ENCODE measurements at places on chromosomes 1 and 21.

DNA sequence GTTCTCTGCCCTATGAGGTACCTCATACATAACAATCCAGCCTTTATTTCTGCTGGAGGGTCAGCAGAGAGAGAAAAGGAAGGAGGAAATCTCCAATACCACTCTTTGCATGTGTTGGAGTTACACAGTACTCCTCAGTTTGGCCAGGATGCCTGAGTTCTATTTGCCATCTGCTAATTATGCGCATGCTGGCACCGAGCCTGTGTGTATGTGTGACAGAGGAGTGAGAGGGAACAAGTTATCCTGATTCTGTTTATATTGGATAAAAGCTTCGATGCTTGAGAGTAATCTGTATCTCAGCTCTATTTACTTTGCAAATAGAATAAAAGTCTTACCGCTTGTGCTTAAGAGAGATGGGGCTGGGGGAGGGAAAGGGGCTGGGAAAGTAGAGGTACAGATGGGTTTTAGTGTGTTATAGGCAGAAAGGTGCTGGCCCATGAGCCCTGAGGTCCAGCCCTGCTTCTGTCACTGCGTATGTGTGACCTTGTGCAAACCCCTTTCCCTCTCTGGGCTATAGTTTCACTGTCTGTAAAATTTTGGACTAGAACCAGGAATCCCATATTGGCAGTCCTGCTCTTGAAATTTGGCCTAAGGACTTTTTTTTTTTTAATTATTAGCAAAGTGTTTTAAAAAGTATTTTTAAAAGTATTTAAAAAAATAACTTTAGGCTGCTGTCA, 54.5 kb upstream of the PLXNA2 start:
- no peak for DNase-seq

DNA sequence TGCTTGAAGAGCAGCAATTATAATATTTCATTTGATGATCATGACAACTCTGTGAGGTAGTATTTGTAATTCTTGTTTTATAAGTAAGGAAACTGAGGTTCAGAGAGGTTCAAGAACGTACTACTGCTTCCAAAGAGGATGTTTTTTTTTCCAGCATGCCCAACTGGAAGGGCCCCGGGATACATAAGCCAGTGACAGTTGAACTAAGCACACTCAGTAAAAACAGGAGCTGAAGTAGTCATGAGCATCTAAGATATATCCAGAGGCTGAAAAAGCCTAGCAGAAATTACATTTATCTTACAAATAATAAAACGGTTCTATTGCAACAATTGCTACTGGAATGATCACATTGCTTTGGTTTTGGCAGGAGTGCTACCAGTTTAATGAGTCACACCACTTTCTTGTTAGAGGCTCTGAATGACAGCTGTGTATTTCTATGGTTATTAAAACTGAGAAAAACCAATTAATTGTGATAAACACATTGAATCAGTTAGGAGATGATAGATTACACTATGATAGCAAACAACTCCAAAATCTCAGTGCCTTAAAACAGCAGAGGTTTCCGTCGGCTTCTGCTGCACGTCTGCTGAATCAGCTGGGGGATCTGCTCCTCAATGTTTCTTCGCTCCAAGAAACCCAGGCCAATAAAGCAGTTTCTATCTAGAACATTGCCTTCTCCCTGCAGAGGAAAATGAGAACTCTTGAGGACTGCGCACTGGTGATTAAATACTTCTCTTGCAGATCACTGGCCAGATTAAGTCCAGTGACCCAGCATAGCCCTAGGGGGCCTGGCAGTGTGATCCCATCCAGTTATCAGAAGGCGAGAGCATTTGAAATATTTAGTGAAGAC, 522.7 kb downstream of the PLPP3 start:
- no peak for DNase-seq

DNA sequence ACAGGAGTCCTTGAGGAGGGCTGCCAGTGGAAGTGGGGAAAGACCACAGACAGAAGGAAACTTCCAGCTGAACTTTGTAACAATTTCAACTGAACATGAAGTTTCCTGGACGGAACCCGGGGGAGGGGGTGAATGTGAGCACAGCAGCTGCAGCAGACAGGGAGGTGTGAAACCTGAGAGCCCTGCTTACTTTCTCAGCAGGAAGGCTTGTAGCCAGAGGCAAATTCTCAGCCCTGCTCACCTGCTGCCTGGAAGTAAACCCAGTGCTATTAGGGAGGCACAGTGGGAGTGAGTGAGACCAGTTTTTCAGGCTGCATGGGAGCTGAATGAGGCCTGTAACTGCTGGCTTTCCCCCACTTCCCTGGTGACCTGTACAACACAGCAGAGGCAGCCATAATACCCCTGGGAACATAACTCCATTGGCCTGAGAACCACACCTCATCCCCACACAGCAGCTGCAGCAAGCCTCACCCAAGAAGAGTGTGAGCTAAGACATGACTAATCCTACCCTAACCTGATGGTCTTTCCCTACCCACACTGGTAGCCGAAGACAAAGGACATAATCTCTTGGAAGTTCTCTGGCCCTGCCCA, 9.6 kb upstream of the SPRR2F start:
- peak; percentile 98 for DNase-seq

- DNase-seq = no peak
Observed at GRCh38 chr1:152148981-152149380, 10.0 kb downstream of the RPTN start.

- no peak for DNase-seq
Observed at GRCh38 chr1:226519716-226520598, 28.6 kb upstream of the STUM start.

DNA sequence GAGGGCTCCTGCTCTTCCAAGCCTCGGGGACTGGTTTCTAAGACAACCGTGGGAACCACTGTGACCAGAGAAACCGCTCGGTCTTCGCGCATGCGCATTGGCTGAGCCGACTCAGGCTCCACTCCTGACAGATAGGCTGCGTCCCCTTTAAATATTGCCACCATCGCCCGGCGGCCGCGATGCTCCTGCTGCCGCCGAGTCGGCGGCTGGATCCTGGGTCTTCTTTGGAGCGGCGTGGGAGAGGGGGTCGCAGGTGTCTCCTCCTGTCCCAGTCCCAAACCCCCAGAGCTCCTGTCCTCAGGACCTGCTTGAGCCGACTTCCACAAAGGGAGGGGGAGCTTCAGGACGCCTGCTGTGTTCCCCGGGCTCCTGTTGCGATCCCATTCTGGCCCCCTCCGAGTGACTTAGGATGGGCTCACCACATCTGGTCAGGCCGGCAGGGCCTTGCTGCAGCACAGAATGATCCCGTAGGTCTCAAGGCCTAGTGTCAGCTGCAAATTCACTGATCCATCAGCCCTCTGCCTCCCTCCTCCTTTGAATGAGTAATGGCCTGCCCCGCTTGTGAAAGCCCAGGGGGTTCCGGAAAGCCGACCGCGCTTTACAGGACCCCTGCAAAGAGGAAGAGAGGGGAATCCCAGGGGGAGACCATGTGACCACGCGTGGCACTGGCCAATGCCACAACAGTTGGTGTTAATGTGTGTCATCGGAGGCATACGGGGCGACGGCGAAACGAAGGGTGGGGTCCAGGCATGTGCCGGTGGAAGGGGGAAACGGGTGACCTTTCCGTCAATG, 683.2 kb upstream of the TPTE start:
- no peak for DNase-seq

DNA sequence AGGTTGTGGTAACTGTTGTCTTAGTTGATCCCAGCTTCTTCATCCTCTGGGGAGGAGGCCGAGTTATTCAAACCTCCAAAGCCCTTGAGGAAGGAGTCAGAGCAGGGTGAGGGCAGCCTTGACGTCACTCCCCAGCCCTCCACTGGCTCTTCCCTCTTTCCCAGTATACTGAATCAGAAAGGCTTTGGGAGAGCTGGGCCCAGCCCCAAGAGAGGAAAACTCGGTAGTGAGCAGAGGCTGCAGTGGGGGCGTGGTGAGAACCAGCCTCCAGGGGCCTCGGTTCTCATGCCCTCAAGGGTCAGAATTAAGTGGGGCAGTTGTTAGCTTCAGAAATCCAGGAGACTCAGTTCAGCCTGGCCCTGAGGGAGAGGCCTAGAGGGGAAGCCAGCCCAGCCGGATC, 1.8 kb upstream of the GJA4 start:
- no peak for DNase-seq

DNA sequence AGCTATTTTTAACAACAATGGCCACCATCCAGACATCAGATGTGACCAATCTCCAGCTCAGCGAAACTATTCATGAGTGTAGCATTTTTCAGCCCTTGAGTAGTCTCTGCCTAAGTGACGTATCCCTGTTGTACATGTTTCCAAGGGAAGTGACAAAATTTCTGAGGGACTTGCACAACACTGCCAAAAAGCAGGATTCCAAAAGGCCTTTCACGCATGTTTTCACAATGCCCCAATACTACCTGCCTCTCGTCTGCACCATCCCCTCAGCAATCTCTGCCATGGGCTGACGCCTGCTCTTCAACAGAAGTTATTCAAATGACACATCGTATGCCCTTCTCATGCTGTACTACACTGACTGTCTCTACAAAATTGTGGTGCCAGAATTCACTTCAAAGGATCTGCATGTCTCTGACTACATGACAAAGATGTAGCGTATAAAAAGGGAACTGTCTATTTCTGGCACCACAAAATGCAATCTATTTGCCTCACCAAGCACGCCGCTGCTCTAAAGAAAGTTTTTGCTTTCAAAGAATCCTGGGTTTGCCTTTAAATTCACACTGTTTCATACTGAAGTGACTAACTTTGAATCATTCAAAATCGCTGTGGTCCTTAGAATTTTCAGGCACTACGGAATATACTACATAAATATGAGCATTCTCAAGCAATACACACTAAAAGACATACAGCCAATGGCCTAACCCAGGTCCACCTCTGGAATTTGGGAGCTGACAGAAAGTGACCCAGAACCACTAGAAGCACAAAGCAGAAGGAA, 32.9 kb downstream of the JAK1 start:
- no peak for DNase-seq

Data from epithelial cell of prostate (primary cell).